Thoracic aorta endothelial cell (primary cell): ENCODE measurements at places on chromosomes 6 and 20. TPM values are rescaled to one million over a fixed set of nuclear protein-coding genes. Genes with fewer than 3 reads are reported as not detected.

UST gene
- 0.80 and 1.1 TPM in 2 replicates for total RNA-seq

EEF1E1 gene
- total RNA-seq = 85.9 and 120 TPM in 2 replicates

THBD gene
- 38.6 and 122 TPM in 2 replicates for total RNA-seq

RPS6KA2 gene
- 90.3 and 107 TPM in 2 replicates for total RNA-seq

ZBP1 gene
- not detected in 2 replicates for total RNA-seq

ALDH5A1 gene
- total RNA-seq = 0.40 and 0.72 TPM in 2 replicates

GRIK2 gene
- total RNA-seq = not detected in 2 replicates

ECHDC1 gene
- total RNA-seq = 50.4 and 60.1 TPM in 2 replicates

NAPB gene
- 13.1 and 15.4 TPM in 2 replicates for total RNA-seq

VTA1 gene
- 87.2 and 107 TPM in 2 replicates for total RNA-seq

AHI1 gene
- total RNA-seq = 20.5 and 24.1 TPM in 2 replicates

HCRTR2 gene
- not detected in 2 replicates for total RNA-seq

LPA gene
- not detected in 2 replicates for total RNA-seq
